A549 treated with RU486 at 1 μM for 4 hours (cell line): ENCODE measurements at places on chromosomes 5 and 9. TPM values are rescaled to one million over a fixed set of nuclear protein-coding genes. Genes with fewer than 3 reads are reported as not detected.

The TRAF2 gene
- 43.0 to 67.7 TPM (median 61.3 TPM) in 5 replicates for total RNA-seq

The C9orf153 gene
- total RNA-seq = 0.23 to 0.43 TPM in 2 of 5 replicates, not detected in the others

The LCN9 gene
- total RNA-seq = not detected in 5 replicates

The IFNK gene
- not detected in 5 replicates for total RNA-seq
